ENCODE measurements at places on chromosomes 2 and 18.

DNA sequence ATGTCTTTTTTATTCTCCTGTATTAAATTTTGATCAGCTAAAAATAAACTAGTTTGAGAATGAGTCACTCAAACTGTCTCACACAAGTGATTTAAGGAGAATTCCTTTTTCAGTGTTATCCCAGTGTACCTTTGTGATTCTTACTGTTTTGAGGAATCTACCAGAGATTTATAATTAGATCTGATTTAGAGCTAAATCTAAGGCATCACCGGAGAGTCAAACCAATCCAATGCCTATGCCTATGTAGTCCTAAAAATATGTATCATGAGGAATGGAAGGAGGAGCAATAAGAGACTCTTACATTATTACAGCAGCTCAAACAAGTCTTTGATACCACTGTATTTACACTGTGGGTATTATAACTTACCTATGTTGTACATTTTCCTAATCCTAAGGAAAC, 63.4 kb upstream of the CYP20A1 start:
- DNase-seq = no peak

DNA sequence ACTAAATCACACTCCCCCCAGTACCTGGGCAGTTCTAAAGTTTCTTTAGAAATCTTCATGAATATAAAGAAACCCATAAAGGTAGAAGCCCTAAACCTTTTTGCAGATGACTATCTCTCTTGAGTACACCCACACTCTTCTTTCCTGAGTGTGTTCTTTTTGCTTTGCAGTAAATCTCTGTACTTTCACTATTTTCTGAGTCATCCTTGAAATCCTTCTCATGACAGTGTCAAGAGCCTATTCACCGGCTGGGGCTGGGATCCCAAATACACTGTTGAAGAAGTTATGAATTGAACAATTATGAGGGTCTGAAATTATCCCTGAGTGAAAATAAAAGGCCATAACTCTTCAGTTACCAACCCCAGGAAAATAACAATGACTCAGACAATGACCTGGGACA, 133.9 kb upstream of the CCDC195 start:
- no peak for DNase-seq

DNA sequence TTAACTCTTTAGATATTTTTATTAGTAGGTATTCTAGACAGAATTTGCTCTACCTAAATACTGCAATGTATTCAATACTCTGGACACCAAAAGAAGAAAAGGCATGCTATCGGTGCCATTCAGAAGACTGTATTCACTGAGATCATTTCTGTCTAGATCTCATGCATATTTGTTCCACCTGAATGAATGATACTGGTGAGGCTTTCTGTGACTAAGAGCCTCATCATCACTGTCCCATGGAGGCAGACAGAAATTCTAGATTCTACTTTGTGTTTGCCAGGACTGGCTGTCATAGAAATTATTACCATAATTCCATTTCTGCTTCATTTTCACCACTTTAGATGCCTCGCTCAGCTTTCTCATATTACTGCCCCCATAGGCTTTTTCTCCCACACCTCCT, 340.7 kb downstream of the MBD2 start:
- no peak for DNase-seq

DNA sequence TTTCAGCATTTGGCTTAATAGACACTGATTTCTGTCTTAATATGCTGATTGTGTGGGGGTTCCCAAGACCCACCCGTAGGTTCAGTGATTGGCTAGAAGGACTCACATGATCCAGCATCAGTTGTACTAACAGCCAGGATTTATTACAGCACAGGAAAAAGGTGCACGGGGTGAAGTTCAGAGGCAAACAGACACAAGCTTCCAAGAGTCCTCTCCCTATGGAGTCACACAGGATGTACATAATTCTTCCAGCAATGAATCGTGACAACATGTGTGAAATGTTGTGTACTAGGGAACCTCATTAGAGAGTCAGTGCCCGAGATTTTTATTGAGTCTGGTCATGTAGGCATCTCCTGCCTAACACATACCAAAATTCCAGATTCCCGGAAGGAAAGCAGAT, 52.8 kb downstream of the GALNT1 start:
- no peak for DNase-seq

DNA sequence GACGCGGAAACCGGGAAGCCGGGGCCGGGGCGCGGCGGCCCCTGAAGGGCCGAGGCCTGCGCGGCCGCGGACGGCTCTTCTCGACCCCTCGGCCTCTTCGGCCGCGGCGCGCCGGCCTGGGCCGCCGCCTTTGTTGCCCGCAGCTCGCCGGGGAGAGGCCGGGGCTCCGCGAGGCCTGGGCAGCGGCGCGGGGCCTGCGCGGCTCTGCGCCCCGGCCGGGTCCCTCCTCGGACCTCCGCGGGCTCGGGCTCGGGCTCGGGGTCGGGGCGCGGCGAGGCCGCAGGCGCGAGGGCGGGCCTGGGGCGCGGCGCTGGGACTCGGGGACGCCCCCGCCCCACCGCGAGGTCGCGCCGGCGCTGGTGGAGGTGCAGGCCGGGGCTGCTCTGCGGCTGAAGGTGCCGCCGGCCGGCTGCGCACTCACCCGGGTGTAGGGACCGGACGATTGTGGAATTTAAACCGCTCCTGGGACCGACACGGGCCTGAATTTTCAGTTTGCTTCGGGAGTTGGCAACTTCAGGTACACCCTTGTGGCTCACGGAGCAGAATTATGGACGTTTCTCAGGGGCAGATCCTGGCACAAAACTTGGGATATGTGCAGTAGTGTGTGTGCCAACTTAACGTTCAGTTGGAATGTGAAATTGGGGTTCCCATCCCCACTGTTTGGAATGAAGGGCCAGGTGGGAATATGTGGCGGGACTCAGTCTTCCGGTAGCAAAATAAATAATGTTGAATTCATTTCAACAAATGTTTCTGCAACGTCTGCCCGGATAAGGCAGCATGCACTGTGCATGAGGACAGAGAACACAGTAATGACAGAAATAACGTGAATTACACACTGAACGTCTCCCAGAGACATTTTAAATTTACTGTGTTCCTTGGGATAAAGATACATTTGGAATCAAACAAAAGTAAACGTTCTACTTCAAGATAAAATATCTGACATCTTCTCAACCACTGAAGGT, 787 bp downstream of the SOCS6 start:
- no peak for DNase-seq

DNA sequence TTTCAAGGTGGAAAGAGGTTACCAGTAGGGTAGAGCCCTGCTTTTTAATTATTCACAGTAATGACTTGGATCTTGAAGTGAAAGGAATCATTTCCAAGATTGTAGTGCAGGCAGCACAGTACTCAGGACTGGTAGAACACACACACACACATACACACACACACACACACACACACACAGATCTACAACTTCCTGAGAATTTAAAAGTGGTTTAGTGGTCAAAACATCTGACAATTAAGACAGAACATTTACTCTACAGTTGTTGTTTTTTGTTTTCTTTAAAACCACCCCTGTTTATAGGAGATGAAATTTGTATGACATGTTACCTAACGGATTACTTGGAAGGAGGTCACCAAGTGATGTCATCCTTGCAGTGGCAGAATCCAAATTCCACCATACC, 146.7 kb upstream of the VRK2 start:
- no peak for DNase-seq

GRCh38 chr18:58803978-58804377, 60.7 kb upstream of the ZNF532 start:
- no peak for DNase-seq

- no peak for DNase-seq
Observed at GRCh38 chr2:132977812-132978529, 308.0 kb upstream of the LYPD1 start.

DNA sequence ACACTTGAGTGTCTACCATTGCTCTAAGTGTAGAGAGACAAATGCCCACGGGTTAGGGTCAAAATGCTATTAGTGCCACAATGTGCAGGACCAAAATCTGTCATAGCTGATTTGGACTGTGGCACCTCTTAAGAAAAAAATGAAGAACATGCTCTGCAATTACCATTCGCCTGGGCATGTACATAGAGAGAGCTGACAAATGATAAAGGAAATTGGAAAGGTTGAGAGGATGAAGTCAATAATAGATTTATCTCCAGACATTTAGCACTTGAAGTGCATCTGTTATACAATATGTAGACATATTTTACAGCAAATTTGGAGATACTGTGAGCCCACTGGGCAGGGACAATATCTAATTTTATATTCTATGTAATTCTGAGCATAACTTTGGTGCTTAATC, 804.4 kb downstream of the SATB2 start:
- no peak for DNase-seq

- no peak for DNase-seq
Observed at GRCh38 chr18:78908462-78909260, 71.0 kb upstream of the SALL3 start.

DNA sequence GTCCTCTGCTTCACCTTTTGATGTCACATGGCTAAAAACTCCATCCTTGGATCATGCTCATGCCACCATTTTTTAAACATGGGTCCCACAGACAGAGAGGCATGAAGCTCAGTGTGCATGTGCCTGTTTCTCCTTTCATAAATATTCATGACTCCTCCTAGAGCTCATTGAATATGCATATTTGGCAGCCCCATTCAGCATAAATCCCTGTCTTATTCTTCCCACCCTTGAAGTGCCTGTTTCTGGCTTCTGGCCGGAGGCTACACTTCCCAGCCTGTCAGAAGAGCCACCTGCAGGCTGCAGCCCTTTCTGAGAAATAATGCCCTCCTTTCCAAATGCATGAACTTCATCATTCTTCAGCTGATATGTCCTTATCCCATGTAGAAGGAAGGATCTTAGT, 109.7 kb downstream of the LDLRAD4 start:
- no peak for DNase-seq

DNA sequence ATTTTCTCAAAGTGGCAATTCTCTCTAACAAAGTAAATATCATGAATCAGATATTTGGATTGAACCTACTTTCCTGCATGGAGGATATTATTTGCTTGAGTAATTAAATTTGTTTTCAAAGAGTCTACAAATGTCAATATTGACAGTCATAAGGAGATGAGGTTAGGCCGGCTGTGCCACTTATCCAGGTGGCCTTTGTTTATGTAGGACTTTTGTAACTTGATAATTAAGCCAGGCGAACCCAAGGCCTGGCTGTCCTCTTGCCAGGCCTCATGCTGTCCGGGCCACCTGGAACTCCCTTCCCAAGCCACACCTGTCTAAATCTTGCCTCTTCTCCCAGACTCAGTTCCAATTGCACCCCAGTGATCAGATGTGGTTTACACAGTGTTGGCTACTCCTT, 255.2 kb downstream of the ACKR3 start:
- DNase-seq = peak; percentile 83

DNA sequence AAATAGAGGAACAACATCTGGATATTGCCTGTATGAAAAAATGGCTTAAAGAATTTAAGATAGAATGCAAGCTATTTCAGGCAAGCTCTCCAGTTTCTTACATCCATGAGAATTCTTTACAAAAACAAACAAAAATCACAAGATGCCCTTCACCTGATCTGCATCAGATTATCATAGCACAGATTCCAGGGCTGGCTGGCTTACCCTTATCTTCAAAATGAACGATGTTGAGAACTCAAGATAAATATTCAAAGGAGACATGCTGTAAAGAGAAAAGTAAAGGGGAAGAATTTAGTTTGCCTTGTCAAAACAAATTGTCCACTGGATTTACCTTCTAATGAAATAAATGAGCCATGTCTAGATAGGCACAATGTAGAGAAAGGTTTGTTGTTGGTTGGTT, 18.7 kb upstream of the SLC40A1 start:
- no peak for DNase-seq

DNA sequence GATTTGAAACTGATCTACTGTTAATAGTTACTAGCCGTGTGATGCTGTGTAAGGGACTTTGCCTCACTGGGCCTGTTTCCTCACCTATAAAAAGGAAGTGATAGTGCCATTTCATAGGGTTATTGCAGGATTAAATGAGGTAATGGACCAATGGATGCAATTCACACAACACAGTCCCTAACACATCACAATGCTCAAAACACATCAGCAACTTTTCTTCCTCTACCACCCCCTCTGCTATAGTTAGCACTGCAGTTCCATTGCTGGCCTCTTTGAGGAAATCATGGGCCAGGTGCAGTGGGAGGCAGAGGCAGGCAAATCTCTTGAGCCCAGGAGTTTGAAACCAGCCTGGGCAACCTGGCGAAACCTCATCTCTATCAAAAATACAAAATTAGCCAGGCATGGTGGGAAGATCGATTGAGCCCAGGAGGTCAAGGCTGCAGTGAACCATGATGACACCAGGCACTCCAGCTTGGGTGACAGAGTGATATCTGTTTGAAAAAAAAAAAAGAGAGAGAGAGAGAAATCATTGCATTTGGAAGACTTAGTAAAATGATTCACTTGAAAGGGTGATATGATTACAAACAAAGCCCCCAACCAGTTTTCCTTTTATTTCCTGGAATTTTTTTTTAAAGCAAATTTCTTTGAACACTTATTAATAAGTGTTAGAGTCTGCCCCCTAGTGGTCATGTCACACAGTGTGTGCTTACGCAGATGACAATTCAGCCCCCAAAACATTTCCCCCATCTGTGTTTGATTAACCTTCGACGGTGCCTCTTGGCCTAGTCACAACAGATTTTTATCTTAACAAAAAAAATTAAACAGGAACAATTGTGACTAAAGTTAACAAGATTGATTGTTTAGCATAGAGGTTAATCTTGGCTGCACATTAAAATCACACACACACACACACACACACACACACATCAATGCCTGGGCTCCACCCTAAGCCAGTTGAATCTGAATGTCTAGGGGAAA, 88.6 kb upstream of the BCL11A start:
- peak; percentile 50 for DNase-seq

DNA sequence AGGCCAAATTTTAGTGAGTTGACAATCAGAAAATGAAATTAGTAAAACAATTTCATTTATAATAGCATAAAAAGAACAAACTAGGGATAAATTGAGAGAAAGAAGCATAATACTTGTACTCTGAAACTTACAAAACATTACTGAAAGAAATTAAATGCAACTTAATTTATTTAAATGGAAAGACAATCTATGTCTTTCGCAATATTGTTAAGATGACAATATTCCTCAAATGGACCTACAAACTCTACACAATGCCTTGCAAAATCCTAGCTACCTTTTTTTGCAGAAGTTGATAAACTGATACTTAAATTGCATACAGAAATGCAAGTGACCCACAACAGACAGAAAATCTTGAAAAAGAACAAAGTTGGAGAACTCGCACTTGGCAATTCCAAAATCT, 9.1 kb downstream of the EPG5 start:
- no peak for DNase-seq

GRCh38 chr2:30664761-30665358, 142.4 kb downstream of the CAPN13 start:
- DNase-seq = no peak

- no peak for DNase-seq
Observed at GRCh38 chr2:241213567-241213966, 25.1 kb downstream of the ANO7 start.

All from NCI-H524 (cell line).